ENCODE measurements at places on chromosomes 2 and 18.

DNA sequence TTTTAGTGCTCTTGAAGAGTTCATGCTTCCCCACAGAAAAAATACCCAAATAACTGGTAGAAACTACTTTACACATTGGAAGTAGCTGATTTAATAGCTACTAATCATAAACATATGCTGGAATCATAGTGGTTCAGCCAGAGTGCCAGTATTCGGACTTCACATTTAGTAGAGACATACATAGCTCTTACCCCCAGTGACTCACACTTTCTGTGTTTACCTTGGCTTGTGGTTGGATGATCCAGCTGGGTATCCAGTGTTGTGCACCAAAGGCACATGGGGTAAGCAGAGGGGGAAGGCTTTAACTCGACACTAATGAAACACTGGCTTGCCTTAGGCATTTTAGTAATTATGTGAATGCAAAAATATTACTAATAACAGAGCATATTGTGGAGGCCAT is 18.1 kb downstream of the ARHGAP28 start:
- peak; percentile 99 for DNase-seq

GRCh38 chr2:229695961-229696360 is 18.4 kb downstream of the DNER start:
- DNase-seq, result no peak

DNA sequence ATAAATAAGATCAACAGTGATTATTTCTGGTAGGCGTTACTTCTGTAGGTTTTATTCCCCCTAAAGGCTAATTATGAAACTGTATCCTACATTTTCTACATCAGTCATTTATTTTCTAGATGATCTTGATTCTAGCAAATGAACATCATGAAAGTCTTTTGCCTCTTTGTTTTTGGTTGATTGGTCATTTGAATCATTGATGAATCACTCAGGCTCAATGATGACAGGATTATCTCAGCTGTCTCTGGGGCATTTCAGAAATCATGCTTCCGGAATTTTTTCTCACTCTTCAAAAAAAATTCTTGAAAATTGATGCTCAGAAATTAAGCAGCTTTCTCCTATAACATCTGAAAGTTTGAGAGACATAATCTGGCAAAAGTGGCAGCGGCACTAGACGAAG is 298.9 kb upstream of the TCF4 start:
- DNase-seq, result peak; percentile 41

DNA sequence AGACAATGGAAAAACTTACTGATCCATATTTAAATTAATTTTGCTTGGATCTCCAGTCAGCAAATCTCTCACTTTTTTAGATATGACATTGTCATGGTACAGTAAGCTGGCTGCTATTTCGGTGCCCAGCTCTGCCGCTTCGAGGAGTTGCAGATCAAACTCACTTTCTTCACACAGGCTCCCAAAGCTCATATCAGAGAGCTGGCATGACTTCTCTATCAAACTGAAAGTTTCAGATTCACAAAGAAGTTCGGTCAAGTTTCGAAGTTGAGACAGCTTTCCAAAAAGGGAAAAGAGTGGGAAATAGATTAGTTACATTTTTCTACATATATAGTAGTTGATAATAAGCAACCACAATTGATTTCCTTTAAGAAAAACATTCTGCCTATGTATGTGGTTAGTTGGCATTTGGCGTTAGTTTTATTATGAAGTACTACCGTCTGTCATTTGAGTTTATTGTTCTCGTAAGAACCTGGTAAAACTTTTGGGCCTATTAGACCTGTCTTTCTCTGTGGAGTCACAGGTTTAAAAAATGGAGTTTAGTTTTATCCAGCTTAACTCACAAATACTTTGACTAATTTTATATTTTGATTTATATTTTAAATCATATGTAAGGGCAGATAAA is 118.8 kb downstream of the ABCA12 start:
- no peak for DNase-seq

DNA sequence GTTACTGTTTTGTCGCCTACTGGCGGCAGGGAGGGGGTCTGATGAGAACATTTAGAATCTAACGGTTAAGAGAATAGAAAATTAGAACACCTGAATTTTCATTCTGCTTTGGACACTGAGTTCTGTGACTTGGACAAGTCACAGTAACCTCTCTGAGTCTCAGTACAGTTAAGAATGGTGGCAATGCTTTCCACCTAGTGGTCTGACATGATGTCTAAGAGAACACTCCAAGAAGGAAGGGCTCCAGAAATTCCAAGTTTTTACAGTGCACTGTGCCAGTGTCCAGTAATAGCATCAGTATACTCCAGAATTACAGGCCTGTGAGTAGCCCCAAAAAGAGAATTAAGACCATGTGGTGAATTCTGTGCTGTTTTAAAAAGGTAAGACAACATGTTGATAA is 174.1 kb upstream of the ZFP36L2 start:
- DNase-seq, result peak; percentile 11
